ENCODE measurements at places on chromosomes 11 and 22.

DNA sequence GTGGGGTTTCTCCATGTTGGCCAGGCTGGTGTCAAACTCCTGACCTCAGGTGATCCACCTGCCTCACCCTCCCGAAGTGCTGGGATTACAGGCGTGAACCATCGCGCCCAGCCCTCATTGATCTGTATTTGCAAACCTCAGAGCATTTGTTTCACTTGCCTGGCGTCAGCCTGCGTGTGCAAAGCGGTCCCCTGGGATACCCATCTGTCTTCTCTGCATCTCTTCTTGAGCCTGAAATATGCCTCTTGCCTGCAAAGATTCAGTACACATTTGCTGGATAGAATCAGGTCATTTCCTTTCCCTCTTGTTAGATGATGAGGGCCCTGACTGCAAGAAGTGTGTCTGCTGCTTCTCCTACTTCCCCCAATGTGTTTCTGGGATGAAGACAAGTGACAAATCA lies 1291.0 kb downstream of the TBC1D22A start:
- no peak for DNase-seq

- no peak for DNase-seq
Measured at GRCh38 chr11:69465236-69466000, 16.0 kb upstream of the LINC01488 start.

GRCh38 chr11:108697872-108698473 lies 33.1 kb downstream of the DDX10 start:
- DNase-seq = no peak

- DNase-seq = no peak
Measured at GRCh38 chr11:834371-835316, 1.9 kb downstream of the CD151 start.

GRCh38 chr22:23499845-23500500 lies 80.1 kb downstream of the IGLL1 start:
- no peak for DNase-seq

- no peak for DNase-seq
Measured at GRCh38 chr11:106077609-106078455, at the start of gene AASDHPPT. Gene AASDHPPT (plus strand): TSS chr11:106077662. CDS start chr11:106077711, 49 bp downstream.

- no peak for DNase-seq
Measured at GRCh38 chr11:70548976-70549375, 150.6 kb downstream of the CTTN start.

- DNase-seq = peak; percentile 71
Measured at GRCh38 chr11:117828611-117829368, 4.2 kb upstream of the FXYD2 start.

GRCh38 chr11:1085440-1086170 lies 10.9 kb downstream of the MUC2 start:
- DNase-seq = no peak

- DNase-seq = no peak
Measured at GRCh38 chr11:93906486-93906885, 56.1 kb upstream of the VSTM5 start.

- no peak for DNase-seq
Measured at GRCh38 chr22:42939451-42939881, 75.5 kb downstream of the PACSIN2 start.

GRCh38 chr11:28581286-28582242 lies 473.4 kb downstream of the METTL15 start:
- DNase-seq = no peak

- DNase-seq = no peak
Measured at GRCh38 chr11:2194877-2195755, 23.5 kb upstream of the TH start.

GRCh38 chr11:132158696-132159095 lies 788.3 kb downstream of the NTM start:
- DNase-seq = no peak

GRCh38 chr11:48101044-48101733 lies 115.4 kb upstream of the OR4B1 start:
- DNase-seq = no peak

Measured in stimulated activated CD4-positive, alpha-beta T cell treated with anti-CD3 and anti-CD28 coated beads, TNF-alpha, amount 100 ng/mL, for 1 hour (primary cell).